ENCODE measurements at places on chromosomes 12 and 14. TPM values are rescaled to one million over a fixed set of nuclear protein-coding genes. Genes with fewer than 3 reads are reported as not detected.

TESPA1 gene
- total RNA-seq, result 0.55 TPM

IL31 gene
- not detected for total RNA-seq

PLCZ1 gene
- total RNA-seq, result not detected

OR4M1 gene
- total RNA-seq, result not detected

CNTN1 gene
- total RNA-seq, result 0.61 TPM

KRT2 gene
- total RNA-seq, result not detected

ITGB7 gene
- total RNA-seq, result 9.1 TPM

FUT8 gene
- 22.3 TPM for total RNA-seq

TSPAN8 gene
- 1,490 TPM for total RNA-seq

MYF6 gene
- not detected for total RNA-seq

ACOT6 gene
- total RNA-seq, result not detected

GPR84 gene
- total RNA-seq, result not detected

SLC38A1 gene
- 126 TPM for total RNA-seq

ARHGEF40 gene
- total RNA-seq, result 40.8 TPM

SLC17A8 gene
- 2.3 TPM for total RNA-seq

ADAM21 gene
- total RNA-seq, result not detected

TBX5 gene
- not detected for total RNA-seq

JAG2 gene
- total RNA-seq, result 7.6 TPM

All from left colon (tissue), 2 donors.